ENCODE measurements at places on chromosomes 11 and 22.

- peak; percentile 63 for DNase-seq
Measured at GRCh38 chr11:130894322-130895025, 21.8 kb downstream of the SNX19 start.

- DNase-seq, result no peak
Measured at GRCh38 chr22:28674121-28674563, 5.5 kb downstream of the TTC28 start.

- peak; percentile 31 for DNase-seq
Measured at GRCh38 chr22:25030636-25031035, 78.1 kb downstream of the KIAA1671 start.

DNA sequence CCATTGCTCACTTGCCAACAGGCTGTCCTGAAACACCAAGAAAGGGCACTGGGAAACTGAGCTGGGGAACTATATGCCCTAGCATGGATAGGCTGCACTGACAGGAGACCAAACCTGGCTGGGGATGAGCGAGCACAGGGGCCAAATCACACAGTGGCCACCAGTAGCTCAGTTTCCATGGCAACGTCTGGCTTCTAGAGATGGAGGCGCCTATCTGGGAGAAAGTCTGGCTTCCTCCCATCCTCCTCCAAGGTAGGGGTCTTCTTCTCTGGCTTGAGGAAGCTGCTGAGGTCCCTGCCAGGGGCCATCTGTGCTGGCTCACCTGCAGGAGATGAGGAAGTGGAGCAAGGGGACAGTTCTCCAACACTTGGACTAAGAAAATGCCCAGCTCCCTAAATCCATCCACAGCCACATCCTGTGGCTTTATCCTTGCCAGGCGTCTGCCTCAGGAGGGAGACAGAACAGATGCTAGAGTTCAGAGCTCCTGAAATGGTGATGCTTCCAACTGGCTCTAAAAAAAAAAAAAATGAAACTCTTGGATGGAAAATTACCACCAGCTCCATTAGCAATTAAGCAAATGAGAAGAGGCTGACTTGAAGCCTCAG lies 48.3 kb downstream of the SYT13 start:
- no peak for DNase-seq

GRCh38 chr11:68933605-68934320 lies 30.1 kb downstream of the IGHMBP2 start:
- DNase-seq, result no peak
